ENCODE measurements at places on chromosomes 4 and X. TPM values are rescaled to one million over a fixed set of nuclear protein-coding genes. Genes with fewer than 3 reads are reported as not detected.
A peak's percentile ranks its signal among the peaks of the same experiment; 100 is the strongest.

DNA sequence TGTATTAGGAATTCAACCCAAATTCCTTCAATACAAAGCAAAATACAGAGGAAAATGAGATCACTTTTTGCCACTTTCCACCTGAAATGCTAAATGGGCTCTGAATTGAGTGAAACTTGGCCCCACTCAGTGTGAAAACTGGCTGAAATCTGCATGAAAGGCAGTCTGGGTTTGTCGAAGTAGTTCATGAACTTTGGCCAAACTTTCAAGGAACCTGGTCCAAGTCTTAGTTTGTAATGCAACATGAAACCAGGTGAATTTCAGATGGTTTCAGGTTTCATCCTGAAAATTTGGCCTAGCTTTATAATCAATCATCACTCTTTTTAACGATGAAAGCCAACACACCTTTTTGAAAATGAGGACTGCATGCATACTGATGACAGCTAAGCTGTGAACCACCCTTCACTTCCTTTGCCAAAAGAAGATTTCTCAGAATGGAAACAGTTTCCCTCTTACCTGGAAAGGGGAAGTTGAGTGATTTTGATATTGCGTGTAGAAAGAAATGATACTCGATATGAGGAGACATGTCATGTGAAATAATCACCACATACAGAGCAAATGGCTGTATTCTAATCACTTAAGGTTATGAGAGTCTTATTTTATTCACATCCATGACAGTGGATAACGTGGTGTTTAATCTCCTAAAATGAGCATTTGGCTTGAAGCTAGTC lies 209.9 kb upstream of the ETNPPL start:
- DNase-seq, result no peak

DNA sequence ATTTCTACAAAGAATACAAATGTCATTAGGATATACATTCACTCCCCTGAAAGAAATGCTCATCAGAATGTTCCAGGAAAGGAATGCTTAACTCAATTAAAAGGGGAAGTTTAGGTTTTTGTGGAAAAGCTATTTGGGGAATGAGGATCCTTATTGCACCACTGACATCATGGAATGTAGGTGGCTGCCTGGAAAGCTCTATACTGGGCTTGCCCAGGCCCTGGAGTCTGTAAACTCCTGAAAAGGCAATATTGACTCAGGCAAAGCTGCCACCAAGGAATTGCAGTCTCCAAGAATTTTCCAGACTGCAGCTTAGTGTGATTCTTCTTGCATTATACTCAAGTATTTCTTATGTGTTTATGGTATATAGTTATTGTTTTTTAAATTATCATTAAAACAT lies 15.7 kb downstream of the DAPP1 start:
- DNase-seq, result no peak

DNA sequence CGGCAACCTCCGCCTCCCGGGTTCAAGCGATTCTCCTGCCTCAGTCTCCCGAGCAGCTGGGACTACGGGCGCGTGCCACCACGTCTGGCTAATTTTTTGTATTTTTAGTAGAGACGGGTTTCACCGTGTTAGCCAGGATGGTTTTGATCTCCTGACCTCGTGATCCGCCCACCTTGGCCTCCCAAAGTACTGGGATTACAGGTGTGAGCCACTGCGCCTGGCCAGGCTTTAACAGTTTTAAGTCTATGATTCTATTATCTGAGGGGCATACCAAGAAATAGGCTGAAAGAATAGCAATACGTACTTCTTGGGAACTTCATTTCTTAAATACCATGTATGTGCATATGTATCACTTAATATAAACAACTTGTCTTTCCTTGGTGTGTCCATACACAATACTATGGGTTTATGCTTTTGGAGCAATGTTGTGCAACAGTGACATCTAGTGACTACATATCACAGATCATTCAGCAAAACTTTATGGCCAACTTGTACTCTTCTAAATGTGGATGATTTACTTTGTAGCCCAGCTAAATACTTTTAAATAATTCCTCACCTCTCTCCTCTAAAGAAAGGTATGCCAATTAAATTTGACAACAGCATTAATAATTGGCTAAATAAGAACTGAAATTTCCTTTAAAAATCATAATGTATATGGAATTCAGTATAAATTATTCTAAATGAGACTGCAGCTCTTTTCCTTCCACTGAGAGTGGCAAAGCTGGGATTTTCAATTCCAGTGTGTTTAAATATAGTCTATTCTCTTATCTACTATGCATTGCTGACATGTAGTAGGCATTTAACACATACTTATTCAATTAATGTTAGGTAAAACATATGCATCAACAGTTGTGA lies 10.4 kb downstream of the SLC9B1 start:
- no peak for DNase-seq

- DNase-seq, result no peak
Observed at GRCh38 chrX:40068048-40068447, 29.7 kb downstream of the BCOR start.

DNA sequence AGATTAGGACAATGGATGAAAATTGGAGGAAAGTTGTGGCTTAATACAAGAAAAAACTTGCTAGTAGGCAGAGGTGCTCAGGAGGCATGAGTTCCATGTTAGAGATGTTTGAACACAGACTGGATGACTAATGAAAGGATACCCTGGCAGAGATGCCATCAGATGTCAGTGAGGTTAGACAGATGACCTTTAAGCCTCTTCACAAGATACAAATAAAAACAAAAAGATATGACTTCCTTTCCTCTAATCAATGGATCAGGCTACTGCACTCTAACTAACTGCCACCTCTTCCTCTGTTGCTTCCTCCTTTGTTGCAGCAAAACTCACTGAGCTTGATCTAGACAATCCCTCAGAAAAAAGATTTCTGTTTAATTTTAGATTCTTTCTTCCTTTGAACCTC lies 14.7 kb downstream of the STAP1 start:
- no peak for DNase-seq

GRCh38 chrX:122154019-122154418 lies 1030.1 kb upstream of the GRIA3 start:
- no peak for DNase-seq

DNA sequence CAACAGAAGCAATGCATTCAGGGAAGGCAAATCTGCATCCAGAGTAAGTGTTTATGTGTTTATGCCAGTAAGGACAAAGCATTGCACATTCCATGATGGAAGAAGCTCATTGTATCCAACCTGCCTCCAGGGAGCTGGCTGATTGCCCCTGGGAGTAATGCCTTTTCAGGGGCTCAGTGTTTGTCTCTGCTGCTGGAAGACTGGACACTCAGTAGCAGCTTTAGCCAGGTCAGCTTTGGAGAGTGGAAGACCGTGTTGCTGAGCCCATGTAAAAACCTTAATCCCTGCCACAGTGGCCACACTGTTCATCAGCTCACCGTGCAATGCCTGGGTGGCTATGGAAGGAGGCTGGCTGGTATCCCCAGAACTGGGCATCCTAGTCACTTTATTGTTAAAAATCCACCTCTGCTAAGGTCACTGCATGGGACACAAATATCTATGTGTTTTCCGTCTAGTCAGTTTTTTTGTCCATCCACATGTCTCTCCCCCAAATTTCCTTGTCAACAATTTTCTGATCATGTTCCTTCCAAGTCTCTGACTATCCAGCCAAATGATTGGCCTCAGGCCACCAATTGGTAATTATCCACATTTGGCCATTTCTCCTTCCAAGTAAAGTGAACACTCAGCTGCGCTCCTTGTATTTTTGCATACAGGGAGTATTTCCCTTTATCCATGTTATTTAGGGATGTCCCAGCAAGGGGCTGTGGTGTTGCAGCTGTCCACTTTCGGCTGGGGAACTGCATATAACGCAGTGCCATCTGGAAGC lies 2044.5 kb upstream of the AGA start:
- peak; percentile 28 for DNase-seq

DNA sequence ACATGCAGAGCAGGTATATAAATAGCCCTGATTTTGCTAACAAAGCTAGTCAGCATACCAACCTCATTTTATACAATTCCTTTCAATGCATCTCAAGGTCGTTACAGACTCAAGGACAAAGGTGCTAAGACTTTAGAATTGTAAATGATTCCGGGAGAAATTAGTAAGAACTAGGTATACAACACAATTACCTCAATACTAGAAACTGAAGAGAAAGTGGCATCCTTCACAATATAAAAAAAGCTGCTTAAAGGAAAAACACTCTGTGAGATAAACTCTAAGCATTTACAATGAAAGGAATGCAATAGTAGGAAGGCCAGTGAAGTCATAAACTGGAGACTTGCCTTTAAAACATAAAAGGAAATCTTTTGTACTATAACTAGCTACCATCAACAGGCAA lies 11.9 kb downstream of the TNMD start:
- DNase-seq, result no peak

DNA sequence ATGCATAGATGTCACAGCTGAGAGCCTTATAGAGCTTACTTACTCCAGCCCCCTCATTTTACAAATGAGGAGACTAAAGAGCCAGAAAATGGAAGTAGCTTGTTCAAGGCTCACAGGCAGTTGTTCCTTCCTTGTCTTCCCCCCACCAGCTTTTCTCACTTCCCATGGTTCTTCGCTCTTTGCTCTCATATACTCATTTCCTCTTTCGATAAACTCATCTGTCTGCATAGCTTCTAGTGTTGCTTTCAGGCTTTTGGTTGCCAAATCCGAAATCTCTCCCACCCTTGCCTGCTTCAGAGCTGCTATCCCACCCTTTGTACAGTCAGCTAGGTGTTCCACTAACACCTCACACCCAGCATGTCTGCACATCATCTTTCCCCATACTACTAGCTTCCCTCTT lies 25.0 kb upstream of the GJB1 start:
- no peak for DNase-seq

DNA sequence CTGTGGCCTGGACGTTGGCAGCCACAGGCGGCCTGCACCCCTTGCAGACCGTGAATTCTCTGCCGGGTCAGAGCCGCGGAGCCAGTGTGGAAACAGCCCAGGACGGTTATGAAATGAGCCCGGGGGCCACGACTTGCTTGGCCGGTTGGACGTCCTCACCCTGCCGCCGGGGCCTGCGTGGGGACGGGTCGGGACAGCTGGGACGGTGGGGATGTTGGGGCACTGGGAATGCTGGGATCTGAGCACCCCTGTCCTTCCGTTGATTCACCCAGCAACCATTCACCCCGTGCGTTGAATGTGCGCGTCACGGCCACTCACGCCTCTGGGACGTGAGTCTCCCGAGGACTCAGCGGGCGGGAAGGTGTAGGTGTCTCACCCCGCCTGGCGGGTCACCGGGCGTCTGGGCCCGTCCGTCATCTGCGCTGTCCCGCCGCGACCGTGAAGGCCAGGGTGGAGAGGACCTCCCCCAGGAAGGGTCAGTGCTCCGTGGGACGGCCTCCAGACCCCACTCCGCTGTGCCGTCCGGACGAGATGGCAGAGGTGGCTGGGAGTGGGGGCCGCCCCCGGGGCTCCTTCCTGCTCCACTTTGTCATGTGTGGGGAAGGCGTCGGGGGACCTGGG lies 4.5 kb upstream of the PLCXD1 start:
- no peak for DNase-seq

GRCh38 chr4:124334119-124334518 lies 378.4 kb downstream of the ANKRD50 start:
- no peak for DNase-seq

DNA sequence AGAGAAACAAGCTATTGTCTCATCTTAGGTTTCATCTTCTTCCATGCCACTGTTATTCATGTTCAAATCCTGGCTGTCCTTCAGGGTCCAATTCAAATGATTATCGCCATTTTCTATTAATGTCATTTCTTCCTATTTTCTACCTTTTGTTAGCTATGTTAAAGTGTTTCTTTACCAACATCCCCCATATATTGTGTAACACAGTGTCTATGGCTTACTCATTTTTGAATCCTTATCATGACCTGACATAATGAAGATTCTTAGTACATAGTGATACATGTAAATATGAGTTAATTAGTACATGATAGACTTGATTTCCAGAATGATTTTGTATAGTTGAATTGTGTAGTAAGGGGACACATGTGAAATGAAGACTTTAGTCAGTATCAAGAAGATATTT lies 152.4 kb downstream of the SNCA start:
- DNase-seq, result no peak

- DNase-seq, result no peak
Observed at GRCh38 chr4:57094832-57095223, 15.4 kb downstream of the IGFBP7 start.

- peak; percentile 13 for DNase-seq
Observed at GRCh38 chr4:6337331-6337935, 67.8 kb downstream of the WFS1 start.

- DNase-seq, result no peak
Observed at GRCh38 chr4:89369581-89369980, 62.0 kb upstream of the GPRIN3 start.

- no peak for DNase-seq
Observed at GRCh38 chr4:175421506-175421905, 390.6 kb downstream of the GPM6A start.

DNA sequence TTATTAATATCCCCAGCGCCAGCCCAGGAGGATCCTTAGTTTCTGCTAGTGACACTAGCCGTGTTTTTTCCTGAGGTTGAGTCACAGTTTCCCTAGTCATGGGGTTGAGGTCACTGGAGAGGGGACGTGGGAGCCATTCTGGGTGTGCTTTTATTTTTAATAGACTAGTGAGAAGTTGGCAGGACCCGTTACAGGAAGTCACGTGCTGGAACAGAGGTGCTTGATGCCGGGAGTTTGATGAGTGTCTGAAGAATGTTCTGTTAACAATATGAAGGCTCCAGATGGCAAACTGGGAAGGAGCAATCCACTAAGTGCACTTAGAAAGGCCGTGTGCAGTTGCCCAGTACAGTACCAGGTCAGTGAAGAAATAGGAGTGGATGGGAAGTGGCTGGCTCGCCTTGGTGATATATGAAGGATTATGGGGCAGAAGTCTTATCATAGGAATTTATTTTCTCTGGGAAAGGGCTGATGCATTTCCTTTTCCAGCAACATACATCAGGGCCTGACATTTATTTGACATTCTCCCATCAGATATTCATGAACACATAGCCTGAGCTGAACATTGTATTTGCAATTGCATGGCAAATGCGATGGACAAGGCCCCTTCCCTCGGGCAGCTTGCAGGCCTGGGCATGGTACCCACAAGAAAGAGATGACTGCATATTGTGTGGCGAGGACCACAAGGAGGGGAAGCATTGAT lies 291.8 kb downstream of the FBXW7 start:
- no peak for DNase-seq

- no peak for DNase-seq
Observed at GRCh38 chrX:20515841-20516461, 249.2 kb upstream of the RPS6KA3 start.

GRCh38 chrX:148658115-148658730 lies 157.8 kb downstream of the AFF2 start:
- no peak for DNase-seq

DNA sequence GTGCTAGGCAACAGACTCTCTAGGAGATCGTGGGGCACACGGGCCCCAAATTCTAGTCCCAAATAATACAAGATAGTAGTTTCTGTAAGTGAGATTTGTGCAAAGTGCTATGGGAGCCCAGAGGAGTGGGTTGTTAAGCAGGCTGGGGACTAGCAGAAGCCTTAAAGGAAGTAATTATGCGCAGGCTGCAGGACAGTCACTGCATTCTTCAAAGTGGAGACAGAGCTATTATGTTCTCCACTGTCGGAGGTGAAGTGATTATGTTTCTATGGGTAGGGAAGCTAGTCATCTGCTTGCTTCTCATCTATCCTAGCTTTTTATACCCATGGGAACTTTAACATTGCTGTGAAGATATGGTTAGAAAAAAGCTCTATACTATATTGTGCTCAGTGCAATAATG lies 154.2 kb downstream of the CPE start:
- no peak for DNase-seq

Gene FDCSP
- total RNA-seq, result not detected

Gene TMEM156
- total RNA-seq, result not detected

Gene CENPVL2
- total RNA-seq, result not detected

Gene RHOXF2
- total RNA-seq, result not detected

Gene NKX3-2
- total RNA-seq, result 0.25 TPM

Gene KCND1
- 7.2 TPM for total RNA-seq

Gene MEPE
- not detected for total RNA-seq

Gene KLHL4
- 39.9 TPM for total RNA-seq

Gene GABRE
- not detected for total RNA-seq

Gene VCX3B
- not detected for total RNA-seq

Gene KCNE5
- 1.6 TPM for total RNA-seq
